Activated T-helper 17 cell treated with anti-CD3 and anti-CD28 coated beads, Interleukin-2, amount 50 U/mL, for 72 hours (primary cell): ENCODE measurements at places on chromosomes 1 and 21. TPM values are rescaled to one million over a fixed set of nuclear protein-coding genes. Genes with fewer than 3 reads are reported as not detected.

Gene TACSTD2
- not detected for total RNA-seq

DNA sequence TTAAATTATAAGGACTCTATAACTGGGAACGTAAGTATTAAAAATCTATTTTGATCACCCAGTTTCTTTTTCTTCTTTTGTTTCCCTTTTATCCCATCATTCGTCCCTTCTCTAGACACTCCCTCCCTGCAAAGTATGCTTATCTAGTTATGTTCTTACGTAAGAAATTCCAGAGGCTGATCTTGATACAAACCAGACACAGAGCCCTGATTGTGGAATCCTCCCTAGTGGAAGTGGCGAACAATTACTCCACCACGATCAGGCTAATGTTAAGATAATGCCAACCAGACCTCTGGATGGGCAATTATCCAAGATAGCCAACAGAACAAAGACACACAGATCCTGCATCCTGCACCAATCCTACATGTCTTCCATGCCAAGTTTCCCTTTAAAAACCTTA, 1557.4 kb downstream of the PLA2G4A start:
- H3K36me3 ChIP-seq, result no peaks in the 10 kb centered on the region
- no peaks in the 10 kb centered on the region for H3K27me3 ChIP-seq
- H3K4me1 ChIP-seq, result no peaks in the 10 kb centered on the region
- no peak for ATAC-seq
- no peak overlapping the region for H3K27ac ChIP-seq
- no peak overlapping the region for H3K4me3 ChIP-seq

Gene RRP15
- total RNA-seq, result 25.3 TPM

Gene KIAA1614
- 0.19 TPM for total RNA-seq

DNA sequence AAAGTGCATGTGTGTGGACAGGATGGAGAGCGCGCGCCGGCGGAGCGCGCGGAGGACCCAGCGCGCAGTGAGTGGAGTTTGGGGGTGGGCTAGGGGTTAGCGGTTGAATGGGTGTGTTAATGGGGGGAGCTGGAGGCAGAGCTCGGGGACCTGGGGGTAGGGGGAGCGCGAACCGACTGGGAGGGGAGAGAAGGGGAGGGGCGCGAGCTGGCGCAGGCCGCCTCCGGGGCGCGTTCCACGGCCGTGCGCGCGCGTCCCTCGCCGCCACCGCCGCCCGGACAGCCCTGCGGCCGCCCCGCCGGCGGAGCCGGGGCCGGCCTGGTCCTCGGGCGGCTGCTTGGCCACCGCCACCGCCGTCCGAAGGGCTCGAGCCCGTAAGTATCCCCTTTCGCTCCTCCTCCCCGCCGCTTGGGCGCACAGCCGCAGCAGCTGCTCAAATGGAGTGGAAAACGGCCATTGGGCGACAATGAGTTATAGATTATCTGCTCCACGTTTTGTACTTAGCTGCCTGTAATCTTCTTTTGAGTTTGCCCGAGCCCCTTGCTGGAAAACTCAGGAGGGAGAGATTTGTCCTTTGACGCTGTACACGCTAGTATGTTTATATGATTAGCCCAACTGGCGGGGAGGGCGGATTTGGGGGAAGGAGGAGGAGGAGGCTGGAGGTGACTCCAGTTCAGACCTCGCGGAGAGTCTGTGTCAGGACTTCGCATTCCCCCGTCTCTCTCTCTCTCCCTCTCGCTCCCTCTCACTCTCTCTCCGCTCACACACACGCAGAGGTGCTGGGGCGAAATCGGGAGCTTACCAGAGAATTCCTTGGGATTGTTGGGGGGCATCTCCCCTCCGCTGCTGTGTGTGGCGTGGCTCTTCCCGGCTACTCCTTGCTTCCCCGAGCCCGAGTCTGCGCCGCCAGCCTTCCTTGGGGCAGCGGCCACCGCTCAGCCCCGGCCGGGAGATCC, at the start of gene ADGRL2:
Gene ADGRL2 (plus strand): TSS at position 240 of the 956 bp plus-strand sequence. CDS start 36,051 bp downstream, outside the sequence.
- H3K27ac ChIP-seq, result no peak within 1 kb of the TSS
- no peak for ATAC-seq
- peaks cover 21% of the 10 kb centered on the region for H3K27me3 ChIP-seq
- H3K4me1 ChIP-seq, result peaks cover 4% of the 10 kb centered on the region
- H3K36me3 ChIP-seq, result no peaks in the 10 kb centered on the region

Gene NIBAN1
- total RNA-seq, result 58.8 TPM

Gene FCGR3B
- total RNA-seq, result not detected

DNA sequence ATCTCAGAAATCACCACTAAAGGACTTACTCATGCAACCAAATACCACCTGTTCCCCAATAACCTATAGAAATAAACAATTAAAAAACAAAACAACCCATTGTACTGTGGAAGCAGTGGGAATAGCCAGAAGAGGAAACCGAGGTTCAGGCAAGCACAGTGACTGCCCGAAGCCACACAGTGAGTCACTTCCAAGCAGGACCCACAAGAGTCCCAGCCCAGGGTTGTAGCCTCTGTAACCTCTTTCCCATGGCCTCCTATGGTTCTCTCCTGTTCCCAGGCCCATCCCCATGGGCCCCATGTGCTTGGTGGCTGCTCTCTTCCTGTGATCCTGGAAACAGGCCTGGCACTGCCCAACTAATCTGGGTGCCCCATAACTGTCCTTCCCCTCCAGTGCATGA, 29.0 kb upstream of the HTR1D start:
- H3K27me3 ChIP-seq, result no peaks in the 10 kb centered on the region
- no peak overlapping the region for H3K4me3 ChIP-seq
- H3K27ac ChIP-seq, result no peak overlapping the region
- H3K36me3 ChIP-seq, result no peaks in the 10 kb centered on the region

- H3K36me3 ChIP-seq, result peaks cover 71% of the 10 kb centered on the region
- H3K27ac ChIP-seq, result peak overlapping the region; percentile 22
- ATAC-seq, result no peak
- no peaks in the 10 kb centered on the region for H3K27me3 ChIP-seq
- H3K4me1 ChIP-seq, result no peaks in the 10 kb centered on the region
Observed at GRCh38 chr1:233233508-233234040, 62.0 kb downstream of the PCNX2 start.

GRCh38 chr1:186465946-186466345, 5.0 kb upstream of the PDC start:
- no peak overlapping the region for H3K27ac ChIP-seq
- H3K27me3 ChIP-seq, result peaks cover 11% of the 10 kb centered on the region
- H3K4me1 ChIP-seq, result no peaks in the 10 kb centered on the region
- H3K4me3 ChIP-seq, result no peak overlapping the region
- ATAC-seq, result no peak

DNA sequence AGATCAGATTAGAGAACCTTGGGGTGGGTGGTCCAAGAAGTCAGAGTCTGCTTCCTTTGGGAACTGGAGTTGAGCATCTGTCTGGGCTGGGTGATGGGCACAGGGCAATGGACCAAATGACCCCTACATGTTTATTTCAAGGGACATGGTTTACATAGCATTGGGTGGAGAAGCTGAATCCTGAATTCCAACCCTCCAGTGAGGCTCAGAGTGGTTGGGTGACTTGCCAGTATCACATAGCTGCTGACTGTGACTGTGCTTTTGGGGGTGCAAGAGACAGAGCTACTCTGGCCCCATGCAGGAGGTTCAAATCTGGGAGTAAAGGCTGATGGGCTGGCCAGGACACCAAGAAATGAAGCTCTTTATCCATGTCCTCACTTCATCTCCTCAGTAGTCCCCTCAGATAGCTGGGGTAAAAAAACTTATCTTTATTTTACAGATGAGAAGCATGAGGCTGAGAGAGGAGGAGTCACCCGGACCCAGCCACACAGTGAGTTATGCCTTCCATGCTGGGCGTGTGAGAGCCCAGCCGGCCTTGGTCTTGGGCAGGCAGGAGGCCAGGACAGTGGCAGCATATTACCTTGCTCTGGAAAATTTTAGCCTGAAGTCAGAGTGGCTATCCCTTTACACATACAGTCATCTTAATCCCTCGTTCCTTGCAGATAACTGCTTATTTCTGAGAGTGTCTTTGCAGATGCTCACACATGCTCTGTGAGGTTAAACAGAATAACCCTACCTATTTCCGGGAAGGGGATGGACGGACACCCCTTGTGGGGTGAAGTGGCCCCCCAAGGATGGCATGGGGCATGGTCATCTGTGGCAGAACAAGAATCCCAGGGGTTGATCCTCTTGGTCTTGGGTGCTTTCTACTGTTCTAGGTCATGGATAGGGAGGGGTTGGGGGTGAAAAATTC, 2.8 kb upstream of the SERINC2 start:
- H3K27me3 ChIP-seq, result peaks cover 49% of the 10 kb centered on the region
- no peaks in the 10 kb centered on the region for H3K36me3 ChIP-seq
- H3K27ac ChIP-seq, result no peak overlapping the region
- H3K4me3 ChIP-seq, result no peak overlapping the region
- H3K4me1 ChIP-seq, result peaks cover 5% of the 10 kb centered on the region

- H3K36me3 ChIP-seq, result no peaks in the 10 kb centered on the region
- H3K4me3 ChIP-seq, result peak overlapping the region; percentile 34
- peaks cover 14% of the 10 kb centered on the region for H3K4me1 ChIP-seq
Observed at GRCh38 chr1:107795441-107795840, 169.5 kb downstream of the VAV3 start.

Gene KCNAB2
- 432 TPM for total RNA-seq

DNA sequence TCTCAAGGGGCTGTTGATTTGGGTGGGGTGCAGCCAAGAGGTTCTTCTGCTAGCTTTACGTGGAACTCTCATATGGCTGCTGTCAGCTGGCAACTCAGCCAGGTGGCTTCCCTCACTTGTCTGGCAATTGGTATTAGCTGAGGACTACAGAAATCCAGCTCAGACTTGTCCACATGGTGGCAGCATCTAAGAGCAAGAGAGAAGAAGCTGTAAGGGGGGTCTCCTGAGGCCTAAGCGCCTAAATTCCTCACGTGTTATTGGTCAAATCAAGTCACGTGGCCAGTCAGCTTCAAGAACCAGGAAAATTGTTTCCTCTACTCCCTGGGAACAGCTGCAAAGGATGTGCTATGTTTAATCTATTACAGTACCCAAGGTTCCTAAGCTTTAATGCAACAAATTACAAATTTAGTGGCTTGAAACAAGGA, 4.2 kb upstream of the DYRK3 start:
- H3K27ac ChIP-seq, result no peak overlapping the region

Gene ADAMTS4
- total RNA-seq, result 3.1 TPM

DNA sequence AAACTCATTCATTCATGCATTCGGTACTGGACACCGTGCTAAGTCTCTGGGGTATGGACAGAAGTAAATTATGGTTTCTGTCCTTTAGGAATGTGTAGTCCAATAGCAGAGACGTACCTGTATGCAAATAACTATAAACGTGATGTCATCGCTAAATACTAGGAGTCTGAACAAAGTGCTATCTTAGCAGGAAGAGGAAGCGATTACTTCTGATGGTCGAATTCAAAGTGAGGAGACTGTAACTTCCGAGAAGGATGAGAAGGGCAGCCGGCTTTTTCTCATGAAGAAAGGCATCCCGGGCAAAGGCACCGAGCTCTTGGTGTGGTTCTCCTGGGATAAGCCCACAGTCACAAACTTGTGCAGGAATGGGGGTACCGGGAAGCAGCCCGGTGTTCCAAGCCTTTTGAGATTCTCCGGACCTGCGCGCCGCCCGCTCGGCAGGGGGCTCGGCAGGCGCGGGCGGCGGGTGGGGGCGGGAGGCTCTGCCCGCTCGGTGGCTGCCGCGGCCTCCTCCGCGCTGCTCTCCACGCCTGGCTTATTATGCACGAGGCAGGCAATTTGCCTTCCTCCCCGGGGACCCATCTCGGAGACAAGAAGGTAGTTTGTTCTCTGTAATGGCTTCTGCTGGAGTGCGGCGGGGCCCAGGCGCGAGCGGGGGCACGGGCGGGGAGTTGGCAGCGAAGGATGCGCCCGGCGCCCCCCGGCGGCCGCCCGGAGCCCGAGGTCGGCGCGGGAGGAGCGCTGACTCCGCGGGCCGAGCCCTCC, 67.5 kb upstream of the CD1D start:
- H3K4me1 ChIP-seq, result peaks cover 5% of the 10 kb centered on the region
- H3K27ac ChIP-seq, result no peak overlapping the region
- peaks cover 52% of the 10 kb centered on the region for H3K27me3 ChIP-seq
- peak; percentile 48 for ATAC-seq

DNA sequence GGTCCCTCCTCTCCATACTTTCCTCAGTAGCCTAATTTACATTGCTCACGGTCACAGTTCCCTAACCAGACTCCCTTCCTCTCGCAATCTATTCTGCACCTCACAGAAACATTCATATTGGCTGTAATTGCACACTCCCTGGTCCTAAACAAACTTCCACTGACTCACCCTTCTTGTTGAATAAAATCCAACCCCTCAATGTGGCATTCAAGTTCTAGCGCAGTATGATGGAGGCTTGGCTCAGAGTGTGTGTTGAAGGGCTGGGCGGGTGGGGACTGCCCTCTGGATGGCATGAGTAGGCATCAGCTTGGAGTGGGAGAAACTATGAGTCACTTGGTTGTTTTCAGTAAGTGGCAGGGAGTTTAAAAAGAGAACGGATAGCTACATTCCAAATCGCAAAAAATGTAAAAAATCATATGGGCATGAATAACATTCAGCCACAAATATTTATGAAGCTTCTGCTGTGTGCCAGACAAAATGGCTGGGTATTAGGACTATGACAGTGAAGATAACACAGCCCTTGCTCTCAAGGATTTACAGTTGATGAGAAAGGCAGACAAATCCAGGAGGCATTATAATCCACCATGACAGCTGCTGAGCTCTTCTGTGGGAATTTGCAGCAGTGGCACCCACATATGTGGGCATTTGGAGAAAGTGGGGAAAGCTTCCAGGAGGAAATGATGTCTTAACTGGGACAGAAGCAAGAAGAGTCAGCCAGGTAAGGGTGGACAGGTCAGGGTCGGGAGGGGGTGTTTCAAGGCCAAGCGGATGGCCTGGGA, 42.2 kb upstream of the LYST start:
- peak; percentile 44 for ATAC-seq
- H3K36me3 ChIP-seq, result no peaks in the 10 kb centered on the region
- no peaks in the 10 kb centered on the region for H3K27me3 ChIP-seq
- H3K4me1 ChIP-seq, result peaks cover 26% of the 10 kb centered on the region

Gene SFN
- total RNA-seq, result 4.7 TPM

- no peaks in the 10 kb centered on the region for H3K4me1 ChIP-seq
- H3K27ac ChIP-seq, result no peak overlapping the region
- no peak overlapping the region for H3K4me3 ChIP-seq
- ATAC-seq, result no peak
- H3K27me3 ChIP-seq, result no peaks in the 10 kb centered on the region
Observed at GRCh38 chr1:243236604-243237252, 18.4 kb downstream of the CEP170 start.

Gene PTGS2
- 0.17 TPM for total RNA-seq

Gene ZNF683
- not detected for total RNA-seq

DNA sequence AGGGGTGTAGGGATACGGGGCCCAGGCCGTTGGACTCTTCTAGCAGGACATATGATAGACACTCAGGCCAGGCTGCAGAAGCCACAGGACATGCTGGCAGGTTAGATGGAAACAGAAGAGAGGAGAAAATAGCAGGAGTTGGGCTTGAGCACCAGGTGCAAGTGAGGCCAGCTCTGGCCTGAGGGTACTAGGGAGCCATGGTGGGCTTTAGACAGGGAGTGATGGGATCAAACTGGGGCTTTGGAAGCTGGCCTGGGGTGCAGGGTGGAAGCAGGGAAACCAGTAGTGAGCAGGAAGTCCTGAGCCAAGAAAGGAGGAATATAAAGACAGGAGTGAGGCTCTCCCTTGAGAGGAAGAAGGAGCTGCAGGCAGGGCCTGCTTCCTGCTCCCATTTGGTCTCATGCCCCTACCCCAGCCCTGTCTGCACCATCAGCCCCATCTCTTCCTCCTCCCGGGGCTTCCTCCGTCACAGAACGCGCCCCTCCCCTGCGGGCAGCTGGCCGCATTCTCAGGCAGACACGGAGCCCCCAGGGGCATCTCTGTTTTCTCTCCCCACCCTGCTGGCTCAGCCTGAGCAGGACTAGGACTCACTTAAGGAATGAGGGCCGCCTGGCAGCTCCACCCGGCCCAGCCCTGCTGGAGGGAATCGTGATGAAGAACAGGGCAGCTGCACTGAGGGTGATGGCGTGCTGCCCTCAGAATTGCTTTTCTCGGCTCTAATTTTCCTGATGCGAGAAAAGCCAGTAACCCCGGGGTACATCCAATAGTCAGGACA, 165.5 kb upstream of the TMEM51 start:
- H3K27me3 ChIP-seq, result no peaks in the 10 kb centered on the region
- H3K36me3 ChIP-seq, result no peaks in the 10 kb centered on the region
- no peak overlapping the region for H3K27ac ChIP-seq
- H3K4me1 ChIP-seq, result no peaks in the 10 kb centered on the region
- H3K4me3 ChIP-seq, result no peak overlapping the region

Gene DNAJC16
- total RNA-seq, result 8.6 TPM
